DMS 273 treated with DMSO at 0.1 percent for 48 hours (cell line): ENCODE measurements at places on chromosomes 3 and 15.

GRCh38 chr3:23096041-23096440 lies 107.1 kb upstream of the UBE2E2 start:
- no peak for DNase-seq

DNA sequence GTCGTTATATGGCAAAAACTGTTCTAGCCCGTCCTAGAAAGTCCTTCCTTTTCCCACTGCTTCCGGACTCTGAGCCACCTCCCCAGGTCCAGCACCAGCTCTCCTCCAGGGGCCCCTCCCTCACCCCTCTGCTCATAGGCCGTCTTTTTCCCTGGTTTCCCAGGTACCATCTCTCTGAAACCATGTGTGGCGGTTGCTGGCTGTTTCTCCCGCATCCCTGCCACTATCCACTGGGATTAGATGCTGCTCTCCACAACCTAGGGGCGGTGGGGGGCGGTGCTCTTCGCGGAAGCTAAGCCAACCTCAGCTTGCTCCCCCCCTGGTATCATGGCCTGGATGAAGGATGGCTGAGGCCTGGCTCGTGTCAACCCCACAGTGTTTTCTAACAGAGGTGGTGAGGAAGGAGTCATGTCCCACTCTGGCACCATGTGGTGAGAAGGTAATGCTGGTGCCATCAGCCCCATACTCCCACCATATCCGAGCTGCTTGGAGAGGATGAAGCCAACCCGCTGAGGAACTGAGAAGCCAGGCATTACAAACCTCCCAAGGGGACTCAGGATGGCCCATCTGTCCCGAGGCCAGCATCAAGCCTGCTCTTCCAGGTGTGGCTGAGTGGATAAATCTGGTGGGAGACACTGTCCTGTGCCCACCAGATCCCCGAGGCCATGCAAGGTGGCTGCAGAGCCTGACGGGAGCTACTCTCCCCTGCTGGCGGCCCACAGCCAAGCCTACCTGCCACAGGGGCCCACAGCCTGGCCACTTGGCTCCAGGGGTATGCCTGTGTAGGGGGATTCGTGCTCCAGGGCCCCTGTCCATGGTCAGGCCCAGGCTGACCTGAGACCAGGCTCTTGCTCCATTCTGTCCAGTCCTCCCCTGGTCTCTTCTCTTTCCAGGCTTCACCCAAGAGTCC lies 27.9 kb upstream of the SLC41A3 start:
- DNase-seq = no peak

- DNase-seq = no peak
Observed at GRCh38 chr3:98628317-98628716, 34.9 kb upstream of the CPOX start.

- DNase-seq = no peak
Observed at GRCh38 chr3:129239991-129240390, 9.4 kb upstream of the COPG1 start.

DNA sequence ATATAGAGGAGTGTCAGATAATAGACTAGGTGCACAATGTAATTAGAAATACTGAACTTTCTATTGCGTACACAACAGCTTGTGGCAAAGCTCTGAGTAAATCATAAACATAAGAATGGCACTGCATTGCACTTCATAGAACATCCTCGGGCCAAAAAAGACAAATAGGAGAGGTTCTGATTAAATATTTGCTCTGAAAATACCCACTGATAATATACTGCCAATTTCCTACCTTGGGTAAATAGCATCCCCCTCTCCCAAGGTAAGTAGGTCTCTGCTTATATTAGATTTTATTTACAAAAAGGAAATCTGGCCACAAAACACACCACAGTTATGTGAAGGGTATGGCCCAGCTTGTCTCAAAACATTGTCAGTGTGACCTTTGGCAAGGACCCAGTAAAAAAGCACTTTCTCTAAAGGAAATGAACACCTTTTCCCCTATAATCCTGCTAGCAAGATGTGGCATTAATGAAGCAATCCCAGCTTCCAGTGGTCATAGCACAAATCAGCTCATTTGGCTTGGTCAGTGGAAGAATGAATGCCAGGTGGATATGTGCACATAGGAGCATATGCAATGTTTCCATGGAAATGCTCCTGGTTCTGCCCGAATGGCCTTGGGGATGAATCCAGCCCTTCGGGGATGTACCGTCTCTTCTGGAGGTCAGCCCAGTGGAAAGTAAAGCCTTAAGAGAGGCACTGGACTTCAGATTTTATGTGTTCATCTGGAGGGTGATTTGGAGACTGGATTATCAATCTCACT lies 315.9 kb downstream of the LSAMP start:
- DNase-seq = no peak

GRCh38 chr3:21654241-21654640 lies 96.8 kb downstream of the ZNF385D start:
- no peak for DNase-seq

DNA sequence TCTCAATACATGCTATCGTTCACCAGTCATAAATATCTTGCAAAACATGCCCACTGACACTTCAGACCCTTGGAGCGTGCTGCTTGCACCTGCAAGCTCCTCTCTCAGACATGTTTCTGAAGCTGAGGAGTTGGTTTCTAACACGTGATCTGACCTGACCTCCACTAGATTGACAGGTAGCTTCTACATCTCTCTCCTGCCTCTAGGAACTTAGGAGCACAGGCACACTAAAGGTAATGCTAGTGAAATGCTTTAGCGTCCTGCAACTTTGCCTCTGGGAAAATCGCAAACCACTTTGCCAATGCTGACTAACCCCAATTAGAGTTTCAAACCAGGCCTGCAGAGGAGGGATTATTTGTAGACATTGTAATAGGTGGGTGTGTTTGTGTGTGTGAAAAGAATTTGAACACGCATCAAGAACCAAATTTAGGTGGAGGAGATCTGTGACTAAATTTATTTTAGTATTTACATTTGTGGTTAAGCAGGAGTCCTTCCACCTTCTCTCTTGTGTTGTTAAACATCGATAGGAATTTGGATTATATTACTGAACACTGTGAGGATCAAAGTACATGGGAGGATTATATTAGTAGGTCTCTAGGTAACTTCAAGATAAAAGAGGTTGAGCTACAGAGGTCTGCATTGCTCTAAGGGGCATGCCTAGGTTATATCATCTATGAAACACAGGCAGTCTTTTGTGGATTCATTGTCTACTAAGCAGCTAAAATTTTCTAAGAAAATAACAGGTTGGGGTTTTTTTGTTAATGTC lies 86.7 kb upstream of the ZBED2 start:
- no peak for DNase-seq
